ENCODE measurements at places on chromosomes 12 and 14.

DNA sequence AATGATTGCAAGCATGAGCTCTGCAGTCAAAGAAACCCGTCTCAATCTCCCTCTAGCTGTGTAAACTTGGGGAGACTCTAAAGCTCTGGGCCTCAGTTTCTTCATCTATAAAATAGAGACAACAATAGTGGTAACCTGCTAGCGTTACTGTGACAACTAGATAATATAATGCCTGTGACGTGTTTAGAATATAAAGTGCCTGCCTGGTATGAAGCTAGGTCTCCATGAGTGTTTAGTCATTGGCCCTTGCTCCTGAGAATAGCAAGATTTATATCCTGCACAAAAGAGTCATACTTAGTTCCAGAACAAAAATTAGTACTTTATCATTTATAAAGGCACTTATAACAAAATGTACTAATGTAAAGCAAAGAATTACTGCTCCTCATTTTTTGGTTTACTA is 8.8 kb upstream of the DCP1B start:
- no peak overlapping the region for H3K4me3 ChIP-seq
- H3K27ac ChIP-seq, result no peak overlapping the region
- H3K4me1 ChIP-seq, result peaks cover 2% of the 10 kb centered on the region
- H3K27me3 ChIP-seq, result peaks cover 26% of the 10 kb centered on the region
- no peaks in the 10 kb centered on the region for H3K36me3 ChIP-seq
- no peak for DNase-seq

- H3K4me3 ChIP-seq, result peak overlapping the region; percentile 75
- DNase-seq, result no peak
- H3K27me3 ChIP-seq, result peaks cover 49% of the 10 kb centered on the region
- peaks cover 30% of the 10 kb centered on the region for H3K4me1 ChIP-seq
- no peak overlapping the region for H3K27ac ChIP-seq
These were observed 1.7 kb downstream of the KCNH3 start for GRCh38 chr12:49540229-49541139.

- no peak overlapping the region for H3K4me3 ChIP-seq
- H3K36me3 ChIP-seq, result no peaks in the 10 kb centered on the region
- no peak overlapping the region for H3K27ac ChIP-seq
- no peak for DNase-seq
- H3K27me3 ChIP-seq, result peaks cover 10% of the 10 kb centered on the region
These were observed 29.8 kb upstream of the LTBP2 start for GRCh38 chr14:74641601-74642391.

DNA sequence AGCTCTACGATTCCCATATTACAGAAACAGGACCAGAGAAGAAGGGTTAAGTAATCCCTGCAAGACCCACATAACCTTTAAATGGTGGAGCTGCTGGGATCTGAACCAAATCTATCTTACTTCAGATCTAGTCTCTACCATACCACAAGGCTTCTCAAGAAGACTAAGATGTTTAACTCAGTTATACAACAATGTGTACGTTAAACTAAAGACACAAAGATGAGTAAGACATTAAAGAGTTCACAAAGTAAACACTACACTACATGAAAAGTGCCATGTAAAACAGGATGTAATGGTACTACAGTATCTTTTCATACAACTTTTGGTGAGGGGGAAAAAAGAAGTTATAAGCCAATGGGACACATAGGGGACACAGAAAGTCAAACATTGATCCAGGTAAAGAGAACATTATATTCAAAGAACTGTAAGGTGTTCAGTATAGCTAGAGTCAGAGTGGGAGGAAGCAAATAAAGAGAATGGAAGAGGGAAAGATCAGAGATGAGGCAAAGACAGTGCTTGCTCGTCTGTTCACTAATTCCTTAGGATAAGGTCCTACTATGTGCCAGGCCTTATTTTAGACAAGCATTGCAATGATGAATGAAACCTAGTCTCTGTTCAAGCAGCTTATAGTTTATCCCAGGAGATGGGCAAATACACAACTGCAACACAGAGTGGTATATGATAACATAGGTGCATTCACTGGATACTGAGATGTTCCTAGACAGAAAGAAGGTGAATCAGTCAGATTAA is 7.7 kb downstream of the TMED10 start:
- H3K4me3 ChIP-seq, result no peak overlapping the region
- H3K36me3 ChIP-seq, result peaks cover 13% of the 10 kb centered on the region
- no peak for DNase-seq
- H3K4me1 ChIP-seq, result peaks cover 26% of the 10 kb centered on the region
- no peaks in the 10 kb centered on the region for H3K27me3 ChIP-seq

- peaks cover 22% of the 10 kb centered on the region for H3K4me1 ChIP-seq
- peak overlapping the region; percentile 47 for H3K4me3 ChIP-seq
- peak overlapping the region; percentile 72 for H3K27ac ChIP-seq
- no peak for DNase-seq
- H3K27me3 ChIP-seq, result no peaks in the 10 kb centered on the region
These were observed 9.2 kb downstream of the GLIPR1 start for GRCh38 chr12:75489613-75490210.

DNA sequence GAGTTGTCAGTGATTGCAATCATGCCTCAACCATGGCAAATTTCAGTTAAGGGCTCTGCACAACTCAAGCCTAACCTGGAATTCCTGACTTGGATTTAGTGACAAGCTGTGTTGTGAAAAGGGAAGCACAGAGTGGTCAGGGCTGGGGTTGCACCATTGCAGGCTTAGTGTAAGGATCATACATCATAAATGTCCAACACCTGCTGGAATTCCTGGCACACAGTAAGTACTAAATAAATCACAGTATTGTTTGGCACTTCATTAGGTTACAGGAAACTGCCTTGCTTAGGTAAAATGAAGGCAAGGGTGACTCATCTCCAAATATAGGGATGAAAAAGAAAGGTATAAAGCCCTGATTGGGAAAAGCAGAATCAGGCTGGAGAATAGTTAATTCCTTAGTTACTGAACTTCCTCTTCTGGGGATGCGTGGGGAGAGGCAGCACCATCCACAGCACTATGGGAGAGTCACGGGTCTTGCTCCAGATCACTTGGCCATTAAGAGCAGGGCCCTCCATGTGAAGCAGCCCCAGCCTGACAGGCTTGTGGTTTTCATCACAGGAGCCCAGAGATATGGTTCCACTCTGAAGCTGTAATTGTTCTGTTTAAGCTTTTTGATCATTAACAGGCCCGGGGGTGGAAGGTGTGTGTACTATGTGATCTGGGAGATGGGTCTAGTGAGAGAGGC is 39.7 kb downstream of the SLC8A3 start:
- no peak overlapping the region for H3K27ac ChIP-seq
- no peaks in the 10 kb centered on the region for H3K36me3 ChIP-seq
- H3K4me3 ChIP-seq, result no peak overlapping the region
- DNase-seq, result no peak
- H3K27me3 ChIP-seq, result peaks cover 10% of the 10 kb centered on the region
- H3K4me1 ChIP-seq, result no peaks in the 10 kb centered on the region

DNA sequence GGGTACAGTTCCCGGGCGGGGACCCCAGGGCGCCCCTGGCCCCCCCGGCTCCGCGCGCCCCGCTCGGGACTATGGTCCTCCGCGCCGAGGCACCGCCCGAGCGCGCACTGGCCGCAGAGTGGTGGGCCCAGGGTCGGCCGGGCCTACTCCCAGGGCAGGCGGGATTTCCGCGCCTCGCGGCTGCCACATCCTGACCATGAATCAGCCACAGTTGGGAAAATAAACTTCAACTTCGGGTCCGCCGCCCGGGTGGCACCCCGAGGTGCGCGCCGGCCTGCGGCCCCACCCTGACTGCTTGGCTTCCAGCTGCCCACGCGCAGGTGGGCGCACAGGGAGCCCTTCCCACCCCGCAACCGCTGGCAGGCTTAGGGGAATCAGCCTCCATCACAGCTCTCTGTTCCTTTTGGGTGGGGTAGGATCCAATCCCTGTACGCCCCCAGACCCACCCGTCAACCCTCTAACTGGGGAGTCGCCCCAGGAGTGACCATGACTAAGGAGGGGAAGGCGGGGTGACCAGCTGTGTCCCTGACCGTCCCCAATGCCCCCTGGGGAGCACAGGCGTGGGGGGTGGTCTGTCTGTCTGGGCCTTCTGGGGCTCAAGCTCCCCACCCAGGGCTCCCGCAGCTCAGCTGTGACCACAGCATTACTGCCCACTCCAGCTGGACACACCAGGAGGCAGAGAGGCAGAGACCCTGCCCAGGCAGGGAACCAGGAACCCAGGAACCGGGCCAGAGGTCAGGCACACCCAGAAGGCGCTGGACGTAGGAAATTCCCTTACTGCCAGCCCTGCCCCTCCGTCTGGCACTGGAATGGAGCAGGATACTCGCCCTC is 678 bp downstream of the INF2 start:
- peak overlapping the region; percentile 80 for H3K4me3 ChIP-seq
- H3K4me1 ChIP-seq, result peaks cover 39% of the 10 kb centered on the region
- DNase-seq, result peak; percentile 56
- peak overlapping the region; percentile 65 for H3K27ac ChIP-seq
- peaks cover 2% of the 10 kb centered on the region for H3K36me3 ChIP-seq
- no peaks in the 10 kb centered on the region for H3K27me3 ChIP-seq

GRCh38 chr12:53624458-53624857 is 1.7 kb downstream of the ATF7 start:
- peaks cover 3% of the 10 kb centered on the region for H3K36me3 ChIP-seq
- H3K27ac ChIP-seq, result no peak overlapping the region
- DNase-seq, result no peak
- no peaks in the 10 kb centered on the region for H3K27me3 ChIP-seq

GRCh38 chr14:92352158-92352985 is 29.4 kb downstream of the SLC24A4 start:
- H3K4me3 ChIP-seq, result no peak overlapping the region
- no peak overlapping the region for H3K27ac ChIP-seq
- no peaks in the 10 kb centered on the region for H3K36me3 ChIP-seq
- peaks cover 22% of the 10 kb centered on the region for H3K27me3 ChIP-seq

DNA sequence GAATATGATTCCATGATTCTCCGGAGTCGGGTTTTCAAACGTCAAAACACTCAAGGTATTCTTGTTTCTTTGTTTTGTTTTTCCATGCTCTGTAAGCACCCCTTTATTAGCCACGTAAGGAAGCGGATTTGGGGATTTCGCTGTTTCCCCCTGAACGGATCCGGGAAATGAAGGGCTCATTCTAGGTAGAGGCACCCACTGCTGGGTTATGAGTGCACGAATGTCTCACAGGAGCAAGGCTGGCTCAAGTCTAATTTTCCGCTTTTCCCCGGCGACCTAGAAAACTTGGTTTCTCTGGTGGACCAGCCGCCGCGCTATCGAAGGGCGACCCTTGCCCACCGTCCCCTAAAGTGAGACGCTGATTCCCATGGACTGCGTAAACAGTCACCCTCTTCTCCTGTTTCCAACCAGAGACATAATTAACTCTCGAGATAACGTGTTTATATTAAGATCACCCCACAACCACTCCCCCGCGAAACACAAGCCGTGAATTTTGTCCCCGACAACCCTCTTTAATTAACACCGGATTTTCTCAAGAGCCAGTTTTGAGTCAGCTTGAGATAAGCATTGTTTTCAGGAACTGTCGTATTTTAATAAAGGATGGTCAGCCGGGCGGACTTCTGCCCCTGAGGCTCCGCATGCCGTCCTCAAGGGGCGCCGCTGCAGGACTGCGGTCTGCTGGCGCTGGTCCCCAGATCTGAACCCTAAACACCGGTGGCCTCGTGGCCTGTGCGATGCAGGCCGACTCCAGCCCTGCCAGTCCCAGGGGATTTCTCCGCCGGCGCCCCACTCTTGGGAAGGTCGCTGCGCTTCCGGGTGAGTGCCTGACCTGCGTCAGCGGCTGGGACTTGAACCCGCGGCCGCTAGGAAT is 515 bp upstream of the ABCC9 start:
- peak; percentile 28 for DNase-seq
- H3K27ac ChIP-seq, result no peak overlapping the region
- no peaks in the 10 kb centered on the region for H3K36me3 ChIP-seq
- peaks cover 63% of the 10 kb centered on the region for H3K27me3 ChIP-seq

GRCh38 chr12:103494051-103494733 is 1.6 kb downstream of the C12orf42 start:
- peaks cover 11% of the 10 kb centered on the region for H3K4me1 ChIP-seq
- DNase-seq, result no peak
- H3K4me3 ChIP-seq, result peak overlapping the region; percentile 82
- peaks cover 1% of the 10 kb centered on the region for H3K36me3 ChIP-seq
- peaks cover 32% of the 10 kb centered on the region for H3K27me3 ChIP-seq
- peak overlapping the region; percentile 62 for H3K27ac ChIP-seq

GRCh38 chr14:53042480-53042879 is 91.6 kb upstream of the FERMT2 start:
- DNase-seq, result no peak
- H3K27me3 ChIP-seq, result no peaks in the 10 kb centered on the region
- H3K27ac ChIP-seq, result no peak overlapping the region
- H3K4me1 ChIP-seq, result peaks cover 13% of the 10 kb centered on the region
- no peak overlapping the region for H3K4me3 ChIP-seq
- H3K36me3 ChIP-seq, result peaks cover 58% of the 10 kb centered on the region

DNA sequence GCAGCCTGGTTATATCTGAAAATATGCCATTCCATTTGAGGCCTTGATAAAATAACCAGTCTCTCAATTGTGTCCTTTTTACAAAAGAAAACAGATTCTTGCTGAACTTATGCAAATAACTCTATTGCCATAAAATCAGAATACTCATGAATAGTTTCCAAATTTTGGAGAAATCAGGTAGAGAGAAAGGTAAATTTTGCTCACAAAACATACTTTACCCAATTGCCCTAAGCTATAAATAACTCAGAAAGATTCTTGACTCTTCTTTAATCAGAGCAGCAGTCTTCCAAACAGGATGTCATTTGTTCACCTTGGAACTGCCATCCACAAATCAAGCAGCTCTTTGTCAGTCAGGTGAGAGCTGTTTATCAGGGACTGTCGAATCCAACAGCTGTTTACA is 12.6 kb downstream of the ZNF26 start:
- H3K4me1 ChIP-seq, result no peaks in the 10 kb centered on the region
- no peak overlapping the region for H3K4me3 ChIP-seq
- no peak for DNase-seq
- H3K27ac ChIP-seq, result no peak overlapping the region

- peaks cover 5% of the 10 kb centered on the region for H3K27me3 ChIP-seq
- no peaks in the 10 kb centered on the region for H3K36me3 ChIP-seq
- H3K27ac ChIP-seq, result no peak overlapping the region
- peaks cover 1% of the 10 kb centered on the region for H3K4me1 ChIP-seq
These were observed 47.5 kb downstream of the GSC start for GRCh38 chr14:94722397-94722796.

DNA sequence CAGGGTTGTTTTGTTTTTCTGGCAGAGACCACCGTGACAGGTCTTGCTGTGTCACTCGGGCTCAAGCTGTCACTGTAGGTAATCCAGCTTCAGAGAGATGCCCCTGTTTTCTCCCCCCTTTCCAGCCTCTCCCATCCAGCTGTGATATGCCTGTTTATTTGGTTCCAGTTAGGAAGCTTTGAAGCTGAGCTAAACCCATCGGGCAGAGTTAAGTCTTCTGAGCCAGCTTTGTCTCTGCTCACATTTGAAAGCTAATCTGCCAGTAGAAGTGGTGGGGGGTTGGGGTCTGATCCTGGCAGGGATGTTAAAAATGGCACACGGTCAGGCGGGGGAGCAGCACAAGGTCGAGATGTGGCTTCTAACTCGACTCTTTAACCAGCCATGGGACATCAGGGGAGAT is 130.0 kb downstream of the TSPAN9 start:
- H3K36me3 ChIP-seq, result no peaks in the 10 kb centered on the region
- peaks cover 10% of the 10 kb centered on the region for H3K4me1 ChIP-seq
- no peak overlapping the region for H3K4me3 ChIP-seq

Measured in activated naive CD8-positive, alpha-beta T cell treated with anti-CD3 and anti-CD28 coated beads, Interleukin-2, amount 10 ng/mL, durations not matched to agents 7 days and 5 days (primary cell).